ENCODE measurements at places on chromosomes 1 and 21.

- no peak for DNase-seq
These were observed 720 bp downstream of the SUSD4 start for GRCh38 chr1:223363057-223363855.

GRCh38 chr21:43303275-43304178 is 123.4 kb downstream of the SIK1 start:
- no peak for DNase-seq

DNA sequence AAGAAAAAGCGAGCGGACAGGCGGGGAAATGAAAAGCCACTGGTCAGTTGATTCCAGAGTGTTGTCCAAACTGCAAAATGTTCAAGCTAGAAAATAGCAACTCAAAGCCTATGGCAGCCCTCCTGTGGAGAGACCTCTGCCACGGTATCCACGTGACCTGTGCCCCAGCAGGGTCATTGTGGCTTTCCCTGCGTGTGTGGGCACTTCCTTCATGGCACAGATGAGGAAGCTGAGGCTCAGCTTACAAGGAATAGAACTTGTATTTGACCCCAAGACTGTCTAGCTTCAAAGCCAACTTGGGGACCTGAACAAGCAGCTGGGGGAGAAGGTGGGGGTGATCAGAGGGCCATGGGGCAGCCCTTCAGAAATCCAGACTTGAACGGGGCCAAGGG is 15.6 kb upstream of the PLEKHG5 start:
- no peak for DNase-seq

DNA sequence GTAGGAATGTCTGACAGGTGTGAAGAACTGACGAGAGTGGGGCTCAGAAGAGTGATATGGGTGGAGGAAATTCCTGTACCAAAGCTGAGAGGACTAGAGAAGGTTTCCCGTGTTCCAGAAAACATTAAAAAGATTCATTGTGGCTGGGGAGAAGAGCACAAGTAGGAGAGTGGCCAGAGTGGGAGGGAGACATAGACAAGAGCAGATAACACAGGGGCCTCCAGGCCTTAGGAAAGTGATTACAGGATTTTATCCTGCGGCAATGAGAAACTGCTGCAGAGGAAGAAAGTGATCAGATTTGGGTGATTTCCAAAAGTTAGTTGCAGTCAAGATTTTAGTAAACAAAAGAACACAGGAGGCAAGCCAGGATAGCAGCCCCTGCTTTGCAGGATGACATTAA is 7.9 kb downstream of the C8B start:
- no peak for DNase-seq

GRCh38 chr1:80799457-80799856 is 1001.3 kb upstream of the ADGRL2 start:
- DNase-seq = no peak

DNA sequence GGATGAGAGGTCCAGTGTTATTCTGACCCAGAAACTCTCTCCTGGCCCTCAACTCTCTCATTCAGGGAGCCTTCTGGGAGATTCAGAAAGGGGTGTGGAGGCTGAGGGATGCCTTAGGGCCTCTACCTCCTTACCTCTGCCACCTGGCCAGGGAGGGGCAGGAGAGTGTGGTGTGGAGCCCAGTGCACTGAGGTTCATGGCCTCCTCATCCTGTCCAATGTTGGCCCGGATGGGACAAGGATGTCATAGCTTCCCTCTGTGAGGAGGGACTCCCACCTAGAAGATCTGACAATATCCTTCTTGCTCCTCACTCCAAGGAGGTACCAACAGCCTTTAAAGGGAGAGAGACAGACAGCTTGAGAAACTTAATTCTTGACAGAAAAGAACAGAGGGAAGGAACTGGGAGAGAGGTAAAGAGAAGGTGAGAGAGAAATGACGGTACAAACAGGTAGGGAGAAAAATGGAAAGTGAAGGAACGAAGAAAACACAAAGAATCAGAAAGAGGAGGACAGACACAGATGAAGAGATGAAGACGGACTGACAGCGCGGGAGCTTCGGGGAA is 779 bp downstream of the BEND5 start:
- DNase-seq = no peak

GRCh38 chr1:226717256-226717909 is 21.7 kb downstream of the ITPKB start:
- no peak for DNase-seq

- DNase-seq = peak; percentile 19
These were observed 2.8 kb downstream of the KCNN3 start for GRCh38 chr1:154867064-154867825.

- peak; percentile 82 for DNase-seq
These were observed at the start of gene ADAMTS1 for GRCh38 chr21:26845066-26845758. Gene ADAMTS1 (minus strand): TSS chr21:26845409. CDS start chr21:26844954, 455 bp downstream.

DNA sequence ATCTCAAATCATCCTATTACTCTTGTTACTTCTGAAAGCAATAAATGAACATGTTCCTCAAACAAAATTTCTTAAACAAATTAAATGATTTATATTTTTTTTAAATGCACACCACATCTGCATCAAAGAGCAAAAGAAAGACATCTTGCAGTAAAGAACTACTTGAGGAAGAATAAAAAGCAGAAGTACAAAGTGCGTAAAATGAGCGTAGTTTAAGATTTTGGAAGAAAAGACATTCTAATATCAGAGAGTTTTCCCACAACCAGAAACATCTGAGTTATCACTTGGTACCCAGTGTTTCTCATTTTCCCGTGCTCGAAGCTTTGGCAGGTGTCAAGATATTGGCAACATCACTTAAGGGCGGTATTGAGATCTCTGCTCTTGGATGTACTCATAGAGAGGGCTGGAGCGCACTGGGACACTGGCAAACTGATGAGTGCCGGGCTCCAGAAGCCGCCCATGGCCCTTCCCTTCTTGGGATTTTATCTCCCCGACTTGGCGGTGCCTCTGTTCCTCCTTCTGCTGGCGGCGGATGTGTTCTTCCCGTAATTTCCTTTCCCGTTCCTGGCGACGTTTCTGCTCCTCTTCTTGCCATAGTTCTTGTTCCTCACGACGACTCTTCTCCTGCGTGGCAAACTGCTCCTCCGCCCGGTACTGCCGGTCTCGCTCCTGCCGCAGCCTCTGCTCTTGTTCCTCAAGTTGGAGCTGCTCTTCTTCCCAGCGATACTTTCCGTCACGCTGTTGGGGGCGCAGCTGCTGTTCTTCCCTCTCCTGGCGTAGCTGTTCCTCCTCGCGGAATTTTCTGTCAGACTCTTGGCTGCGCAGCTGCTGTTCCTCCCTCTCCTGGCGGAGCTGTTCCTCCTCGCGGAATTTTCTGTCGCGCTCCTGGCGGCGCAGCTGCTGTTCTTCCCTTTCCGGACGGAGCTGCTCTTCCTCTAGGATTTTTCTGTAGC is 7.9 kb downstream of the TCHH start:
- no peak for DNase-seq

DNA sequence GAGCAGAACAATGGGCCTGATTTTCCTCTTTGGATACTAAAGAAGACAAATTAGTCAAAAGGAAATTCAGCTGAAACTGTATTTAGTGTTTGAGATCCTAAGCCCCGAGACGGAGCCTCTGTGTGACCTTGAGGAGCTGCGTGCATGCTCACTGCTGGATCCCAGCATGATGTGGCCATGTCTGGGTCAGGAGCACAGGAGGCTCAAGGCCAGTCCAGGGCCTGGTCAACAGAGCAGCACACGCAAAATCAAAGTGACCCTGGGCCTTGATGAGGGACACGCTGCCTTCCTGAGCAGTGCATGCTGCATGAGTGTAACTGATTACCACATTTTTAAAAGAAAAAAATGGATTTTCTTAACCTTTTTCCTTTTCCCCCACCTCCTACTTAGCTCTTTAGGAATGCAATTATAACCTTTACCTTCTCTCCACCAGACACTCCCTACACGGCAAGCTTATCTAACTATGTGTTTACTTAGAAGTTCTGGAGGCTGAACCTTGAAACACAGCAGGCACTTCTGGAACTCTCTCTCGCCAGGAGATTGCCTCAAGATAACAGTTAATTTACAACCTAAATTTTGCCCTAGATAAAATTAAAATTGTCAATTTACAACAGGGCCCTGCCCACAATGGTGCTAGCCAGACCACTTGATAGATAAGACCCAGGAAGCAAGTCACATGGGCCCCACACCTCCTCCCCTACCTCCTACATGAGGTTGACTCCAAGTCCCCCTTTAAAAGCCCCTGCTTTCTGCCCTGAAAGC is 144.6 kb downstream of the LRIG2 start:
- DNase-seq = no peak

DNA sequence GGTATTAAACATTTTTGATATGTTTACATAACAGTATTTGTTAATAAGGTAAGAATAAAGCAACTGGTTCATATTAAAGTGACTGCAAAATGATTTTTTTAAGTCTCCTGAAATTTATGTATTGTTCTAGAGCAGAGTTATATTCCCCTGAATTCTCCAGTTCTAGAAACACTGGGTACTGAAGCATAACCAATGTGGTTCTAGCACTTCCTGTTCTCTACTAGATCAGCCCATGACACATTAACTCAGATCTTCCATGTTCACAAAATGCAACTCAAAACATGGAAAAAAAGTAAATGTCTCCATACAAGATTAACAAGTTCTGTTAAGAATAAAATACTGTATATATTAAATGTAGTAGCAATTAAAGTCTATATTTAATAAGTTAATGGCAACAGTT is 3.9 kb downstream of the NEGR1 start:
- DNase-seq = no peak
